Heart left ventricle (tissue), 16 donors: ENCODE measurements at places on chromosomes 4 and X. TPM values are rescaled to one million over a fixed set of nuclear protein-coding genes. Genes with fewer than 3 reads are reported as not detected.

DNA sequence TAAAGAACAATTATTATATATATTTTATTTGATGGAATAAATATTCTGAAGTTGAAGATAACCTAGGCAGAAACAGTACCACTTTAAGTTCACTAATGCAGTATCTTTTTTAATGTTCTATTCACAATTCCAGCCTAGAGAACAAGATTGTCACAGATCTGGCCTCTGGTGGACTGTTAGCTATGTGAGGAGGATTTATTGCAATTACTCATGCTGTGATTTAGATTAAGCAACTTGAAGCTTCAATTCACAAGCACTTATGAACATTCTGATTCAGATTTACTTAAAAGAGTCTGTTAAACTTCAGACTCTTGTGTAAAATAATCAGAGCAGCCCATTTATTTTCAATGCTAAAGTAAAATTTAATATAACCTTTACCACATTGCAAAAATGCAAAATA is 1489.8 kb downstream of the STIM2 start:
- no peak for DNase-seq

GRCh38 chrX:38657562-38657961 is 96.2 kb downstream of the TSPAN7 start:
- no peak for DNase-seq

- no peak for DNase-seq
These were observed 69.1 kb upstream of the UCP1 start for GRCh38 chr4:140637836-140638235.

DNA sequence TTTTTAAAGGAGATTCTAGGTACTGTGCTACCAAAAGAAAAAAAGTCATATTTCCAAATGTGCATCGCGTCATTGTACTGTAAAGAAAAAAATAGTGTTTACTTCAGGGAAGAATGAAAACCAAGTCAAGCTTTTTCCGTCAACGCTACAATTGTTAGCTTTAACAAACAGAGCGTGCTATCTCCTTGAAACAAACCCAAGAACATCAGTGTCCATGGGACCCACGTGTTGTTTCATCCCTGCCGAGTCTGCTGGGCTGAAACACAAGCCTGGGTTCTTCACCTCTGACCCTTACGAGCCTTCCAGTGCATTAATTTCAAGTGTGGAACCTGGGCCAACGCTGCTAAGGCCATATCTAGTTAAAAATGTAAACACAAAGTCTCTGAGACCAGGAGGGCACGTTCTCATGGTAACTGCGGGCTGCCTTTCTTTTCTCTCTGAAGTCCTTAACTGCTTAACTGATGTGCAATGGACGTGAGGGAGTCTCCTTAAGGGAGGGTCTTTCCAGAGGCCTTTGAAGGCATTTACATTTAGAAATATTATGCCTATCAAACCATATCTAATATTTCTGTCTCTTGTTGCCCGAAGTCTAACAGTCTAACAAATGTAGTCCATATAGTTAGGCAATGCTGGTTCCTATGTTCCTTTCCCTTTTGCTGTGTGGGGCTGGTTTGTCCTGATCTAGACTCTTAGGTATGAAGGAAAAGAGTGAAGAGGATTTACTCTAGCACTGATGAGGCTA is 36.3 kb downstream of the ING2 start:
- DNase-seq, result no peak

DNA sequence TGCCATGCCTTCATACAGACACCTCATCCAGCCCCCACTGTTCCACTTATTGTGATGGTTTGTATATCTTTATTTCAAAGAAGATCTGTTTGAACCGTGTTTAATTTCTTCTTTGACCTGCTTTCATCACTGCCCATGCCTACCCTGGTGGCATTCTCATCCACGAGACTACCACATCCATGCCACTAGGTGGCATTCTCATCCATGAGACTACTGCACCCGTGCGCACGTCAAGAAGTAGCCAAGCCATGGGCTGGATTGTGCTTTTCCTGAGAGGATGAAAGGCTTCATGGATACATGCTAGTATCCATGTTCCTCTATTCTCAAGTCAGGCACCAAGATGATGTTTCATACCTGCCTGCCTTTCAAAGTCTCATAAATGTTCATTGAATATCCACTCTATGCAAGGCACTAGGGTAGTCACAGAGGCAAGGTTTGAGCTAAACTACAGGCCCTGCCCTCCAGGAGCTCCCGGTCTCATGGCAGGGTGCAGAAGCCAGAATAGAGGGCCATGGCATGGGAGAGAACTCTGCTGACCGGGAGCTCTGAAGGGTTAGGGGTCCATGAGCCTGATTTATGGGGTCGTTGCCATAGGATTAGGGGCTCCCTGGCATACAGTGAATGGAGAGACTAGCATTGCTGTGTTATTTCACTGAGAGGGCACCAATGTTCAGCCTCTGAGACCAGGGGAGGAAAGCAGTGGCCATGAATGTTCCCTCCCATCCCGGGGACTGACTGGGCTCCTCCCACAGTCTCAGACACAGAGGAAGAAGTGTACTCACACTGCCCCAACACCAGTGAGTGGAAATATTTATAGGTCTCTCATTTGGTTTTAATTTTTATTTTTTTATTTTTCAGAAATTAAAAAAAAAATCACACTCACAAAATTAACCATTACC is 24.8 kb upstream of the EOLA2 start:
- DNase-seq, result peak; percentile 46

DNA sequence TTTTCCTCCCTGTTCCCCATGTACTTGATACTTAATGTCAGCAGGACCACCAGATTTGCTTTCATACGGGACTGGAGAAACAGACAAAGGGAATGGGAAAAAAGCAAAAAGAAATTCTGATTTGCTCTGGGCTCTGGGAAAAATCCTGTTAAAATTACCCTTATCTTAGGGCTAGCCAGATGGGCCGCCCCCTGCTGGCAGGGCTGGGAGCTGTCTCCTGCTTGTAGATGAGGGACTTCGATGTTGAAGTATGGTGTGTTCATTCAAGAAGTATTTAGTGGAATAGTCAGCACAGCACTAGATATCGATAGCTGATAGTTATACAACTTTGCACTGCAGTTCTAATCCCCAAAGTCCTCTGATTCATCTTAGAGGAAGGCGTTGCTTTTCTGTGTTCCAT is 45.8 kb downstream of the BCORL1 start:
- peak; percentile 28 for DNase-seq

GRCh38 chr4:186687265-186687664 is 36.4 kb downstream of the FAT1 start:
- no peak for DNase-seq

DNA sequence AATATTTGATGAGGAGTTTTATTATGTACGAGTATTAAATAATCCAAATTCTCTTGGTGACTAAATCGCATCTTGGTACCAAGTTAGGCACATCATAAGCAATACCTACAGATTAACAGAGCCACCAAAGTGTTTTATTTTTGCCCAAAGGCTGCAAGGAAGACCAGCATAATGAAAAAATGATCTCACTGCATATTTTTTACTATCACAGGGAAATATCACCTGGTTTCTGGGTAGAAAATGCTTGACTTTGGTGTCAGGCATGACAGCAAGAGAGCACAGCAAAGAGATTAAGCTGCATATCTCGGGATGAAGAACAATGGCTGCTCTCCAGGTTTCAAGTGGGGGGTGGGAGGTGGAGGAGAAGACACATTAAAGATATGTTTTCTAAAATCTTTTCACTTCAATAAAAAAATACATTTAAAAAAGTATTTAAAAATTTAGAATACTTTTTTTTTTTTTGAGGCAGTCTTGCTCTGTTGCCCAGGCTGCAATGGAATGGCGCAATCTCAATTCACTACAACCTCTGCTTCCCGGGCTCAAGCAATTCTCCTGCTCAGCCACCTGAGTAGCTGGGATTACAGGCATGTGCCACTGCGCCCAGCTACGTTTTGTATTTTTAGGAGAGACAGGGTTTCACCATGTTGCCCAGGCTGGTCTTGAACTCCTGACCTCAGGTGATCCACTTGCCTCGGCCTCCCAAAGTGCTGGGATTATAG is 86.1 kb downstream of the FRYL start:
- DNase-seq, result no peak

GRCh38 chrX:65635378-65635777 is 32.1 kb upstream of the MSN start:
- no peak for DNase-seq

DNA sequence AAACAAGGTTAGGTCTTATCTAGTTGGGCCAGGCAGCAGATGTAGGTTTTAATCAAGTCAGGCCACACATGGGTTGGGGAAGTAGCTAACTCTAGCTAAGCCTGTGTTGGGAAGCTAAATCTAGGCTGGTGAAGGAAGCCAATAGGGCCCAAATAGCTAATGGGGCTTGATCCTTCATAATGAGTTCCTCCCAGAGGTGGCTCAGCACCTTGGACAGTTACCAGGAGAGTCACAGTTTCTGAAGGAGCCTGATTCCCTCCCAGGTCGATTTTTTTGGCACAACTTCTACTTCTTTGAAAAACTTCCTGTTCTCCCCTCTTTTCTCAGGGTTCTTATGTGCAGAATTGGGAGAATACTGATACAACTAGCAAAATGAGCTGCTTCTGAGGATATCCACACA is 242.5 kb upstream of the PRPS2 start:
- DNase-seq, result no peak

GRCh38 chr4:108611365-108611764 is 9.0 kb upstream of the RPL34 start:
- DNase-seq, result no peak

DNA sequence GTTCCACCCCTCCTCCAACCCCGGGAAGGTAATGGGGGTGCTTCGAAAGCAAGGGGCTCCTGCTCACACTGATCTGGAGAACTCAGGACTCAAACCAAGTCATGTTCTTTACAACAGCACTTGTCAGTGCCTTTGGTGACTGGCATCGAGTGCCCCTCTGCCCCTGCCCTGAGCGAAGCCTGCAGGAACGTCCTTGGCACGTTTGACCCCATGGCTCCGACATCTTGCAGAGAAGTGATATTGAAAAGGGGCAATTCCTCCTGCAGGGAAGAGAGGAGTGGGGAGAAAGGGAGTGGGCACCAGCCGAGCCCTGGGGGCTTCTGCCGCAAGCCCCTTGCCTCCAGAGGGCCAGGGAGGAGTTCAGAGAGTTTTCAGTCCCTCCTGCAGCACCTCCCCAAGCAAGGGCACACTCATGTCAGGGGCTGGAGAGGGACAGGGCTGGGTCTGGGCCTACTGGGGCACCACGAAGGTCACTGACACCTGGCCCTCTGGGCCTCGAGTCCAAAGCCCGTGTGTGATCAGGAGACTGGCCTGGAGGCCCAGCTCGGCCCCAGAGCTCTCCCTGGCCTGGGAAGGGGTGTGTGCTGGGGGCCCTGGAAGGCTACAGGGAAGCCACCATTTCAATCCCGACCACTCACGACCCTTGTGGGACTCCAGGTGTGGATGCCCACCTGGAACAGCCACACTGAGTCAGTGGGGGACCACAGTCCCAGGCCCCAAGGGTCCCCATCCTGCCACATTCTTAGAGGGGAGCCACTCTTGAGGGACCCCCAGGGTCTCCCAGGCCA is 94.9 kb upstream of the NKX1-1 start:
- DNase-seq, result no peak

- no peak for DNase-seq
These were observed 274.1 kb upstream of the GK2 start for GRCh38 chr4:79682161-79682560.

DNA sequence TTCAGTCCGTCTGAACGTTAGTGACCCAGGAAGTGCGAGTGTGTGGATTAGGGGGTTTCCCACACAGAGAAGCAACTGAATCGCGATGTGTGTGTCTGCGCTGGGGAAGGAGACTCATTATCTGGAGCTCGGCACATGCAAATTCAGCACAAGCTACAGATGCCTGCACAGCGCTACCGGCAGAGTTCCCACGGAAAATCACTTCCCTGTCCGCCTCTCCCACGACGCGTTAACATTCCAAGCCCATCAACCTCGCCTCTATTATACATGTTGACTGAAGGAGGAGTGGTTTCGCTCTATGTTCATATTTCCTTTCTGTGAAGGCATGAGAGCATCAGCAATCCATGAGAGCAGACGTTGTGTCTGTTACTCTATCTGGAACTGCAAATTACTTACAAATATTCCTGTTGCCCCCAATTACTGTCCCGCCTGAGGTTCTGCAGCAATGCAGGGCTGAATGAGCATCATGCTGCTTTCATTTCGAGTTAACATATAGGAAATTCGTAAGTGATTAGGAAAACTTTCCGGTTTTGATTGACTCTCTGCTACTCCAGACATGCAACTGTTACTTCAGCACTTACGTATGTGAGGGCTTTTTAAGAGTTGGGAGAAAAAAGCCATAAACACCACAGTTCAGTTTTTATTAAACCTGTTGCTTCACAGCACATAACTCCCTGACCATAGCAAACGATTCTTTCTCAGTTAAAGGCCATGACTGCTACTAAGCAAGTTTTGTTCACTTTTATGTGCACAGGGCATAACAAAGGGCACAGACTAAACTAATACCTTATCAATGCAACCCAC is 15.0 kb upstream of the MTNR1A start:
- DNase-seq, result no peak

DNA sequence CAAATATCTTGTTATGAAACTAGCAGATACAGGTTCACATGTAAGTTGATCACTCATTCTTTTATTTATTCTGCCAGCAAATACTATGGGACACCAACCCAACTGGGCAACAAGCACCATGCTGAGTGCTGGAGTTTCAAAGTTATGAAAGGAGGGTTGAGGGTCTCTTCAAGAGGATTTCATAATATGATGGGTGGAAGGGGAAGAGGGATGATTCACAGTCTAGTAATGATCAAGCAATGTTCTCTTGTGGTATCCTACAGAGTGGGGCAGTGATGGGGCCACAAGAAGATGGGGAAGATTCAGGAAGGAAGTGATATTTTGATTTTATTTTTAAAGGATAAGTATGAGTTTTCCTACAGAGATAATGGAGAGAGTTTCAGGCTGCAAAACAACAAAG is 46.2 kb upstream of the TXK start:
- no peak for DNase-seq

GRCh38 chrX:12975991-12976558 is 1.2 kb downstream of the TMSB4X start:
- DNase-seq, result peak; percentile 67

DNA sequence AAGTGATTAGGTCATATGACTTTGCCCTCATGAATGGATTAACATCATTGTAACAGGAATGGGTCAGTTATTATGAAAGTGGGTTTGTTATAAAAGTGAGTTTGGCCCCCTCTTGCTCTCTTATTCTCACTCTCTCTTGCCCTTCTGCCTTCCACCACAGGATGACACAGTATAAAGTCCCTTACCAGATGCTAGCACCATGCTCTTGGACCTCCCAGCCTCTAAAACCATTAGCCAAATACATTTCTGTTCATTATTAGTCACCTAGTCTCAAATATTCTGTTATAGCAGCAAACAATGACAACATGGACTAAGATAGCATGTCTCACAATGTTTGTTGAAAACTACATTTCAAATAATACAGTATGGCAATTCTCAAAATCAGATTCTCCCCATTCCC is 59.7 kb downstream of the RWDD4 start:
- no peak for DNase-seq

GRCh38 chr4:125750399-125750798 is 435.6 kb downstream of the FAT4 start:
- DNase-seq, result no peak

GRCh38 chr4:141417387-141417786 is 196.7 kb downstream of the ZNF330 start:
- no peak for DNase-seq

- no peak for DNase-seq
These were observed 49.4 kb downstream of the GSX2 start for GRCh38 chr4:54149323-54149722.

Gene ZNF827
- total RNA-seq, result 25.6 TPM

Gene QDPR
- total RNA-seq, result 22.7 TPM

Gene TENM3
- 10.3 TPM for total RNA-seq

Gene DMD
- 218 TPM for total RNA-seq

Gene CENPVL1
- not detected for total RNA-seq

Gene PAGE5
- total RNA-seq, result not detected

Gene ABLIM2
- total RNA-seq, result 15.5 TPM

Gene SMIM43
- not detected for total RNA-seq

Gene TNIP3
- total RNA-seq, result not detected

Gene PGM2
- 6.8 TPM for total RNA-seq
